Stimulated activated CD4-positive, alpha-beta T cell treated with anti-CD3 and anti-CD28 coated beads, Interleukin-15, amount 100 ng/mL, for 1 hour (primary cell): ENCODE measurements at places on chromosomes 2 and 18.

DNA sequence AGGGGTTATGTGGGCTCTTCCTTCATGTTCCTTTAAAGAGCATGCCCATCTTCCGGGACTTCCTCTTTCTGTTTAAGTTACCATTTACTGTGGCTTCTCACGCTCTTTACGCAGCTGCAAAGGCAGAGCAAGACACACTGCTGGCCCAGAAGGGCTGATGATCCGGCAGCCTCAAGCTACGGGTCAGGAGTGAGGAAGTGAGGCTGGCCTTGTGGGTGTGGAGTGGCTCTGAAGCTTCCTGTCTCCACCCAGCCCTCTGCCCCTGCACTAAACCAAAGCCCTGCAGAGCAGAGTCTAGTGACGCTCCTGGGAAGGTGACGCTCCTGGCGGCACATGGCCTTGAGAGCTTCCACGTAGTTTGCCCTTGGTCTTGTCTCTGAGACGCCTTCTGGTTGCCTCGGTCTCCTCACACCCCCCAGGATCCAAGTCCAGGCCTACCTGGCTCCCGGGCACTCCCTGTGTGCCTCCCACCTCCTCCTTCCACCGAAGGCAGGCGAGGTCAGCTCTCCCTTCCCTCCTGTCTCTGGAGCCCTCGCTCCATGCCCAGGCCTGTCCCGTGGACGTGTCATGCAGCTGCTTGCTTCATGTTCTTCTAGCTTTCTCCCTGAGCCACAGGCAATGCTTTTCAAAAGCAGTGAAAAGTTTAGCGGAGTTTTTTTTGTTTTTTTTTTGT lies 50.3 kb downstream of the ARL4C start:
- DNase-seq: peak; percentile 46

DNA sequence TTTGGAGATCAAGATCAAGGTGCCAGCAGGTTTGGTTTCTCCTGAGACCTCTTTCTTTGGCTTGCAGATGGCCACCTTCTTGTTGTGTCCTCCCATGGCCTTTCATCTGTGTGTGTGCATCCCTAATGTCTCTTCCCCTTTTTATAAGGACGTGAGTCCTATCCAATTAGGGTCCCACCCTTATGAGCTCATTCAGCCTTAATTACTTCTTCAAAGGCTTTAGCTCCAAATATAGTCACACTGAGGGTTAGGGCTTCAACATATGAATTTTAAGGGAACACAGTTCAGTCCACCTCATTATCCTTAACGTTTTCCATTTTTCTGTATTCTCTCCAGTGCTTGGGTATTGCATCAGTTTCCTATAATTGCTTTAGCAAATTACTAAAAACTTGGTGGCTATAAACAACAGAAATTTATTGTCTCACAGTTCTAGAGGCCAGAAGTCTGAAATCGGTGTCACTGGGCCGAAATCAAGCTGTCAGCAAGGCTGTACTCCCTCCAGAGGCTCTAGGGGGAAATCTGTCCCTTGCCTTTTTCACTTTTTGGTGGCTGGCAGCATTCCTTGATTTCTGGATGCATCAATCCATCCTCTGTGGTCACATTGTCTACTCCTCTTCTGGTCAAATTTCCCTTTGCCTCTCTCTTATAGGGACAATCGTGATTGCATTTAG lies 34.1 kb downstream of the CDC42EP3 start:
- DNase-seq: no peak

DNA sequence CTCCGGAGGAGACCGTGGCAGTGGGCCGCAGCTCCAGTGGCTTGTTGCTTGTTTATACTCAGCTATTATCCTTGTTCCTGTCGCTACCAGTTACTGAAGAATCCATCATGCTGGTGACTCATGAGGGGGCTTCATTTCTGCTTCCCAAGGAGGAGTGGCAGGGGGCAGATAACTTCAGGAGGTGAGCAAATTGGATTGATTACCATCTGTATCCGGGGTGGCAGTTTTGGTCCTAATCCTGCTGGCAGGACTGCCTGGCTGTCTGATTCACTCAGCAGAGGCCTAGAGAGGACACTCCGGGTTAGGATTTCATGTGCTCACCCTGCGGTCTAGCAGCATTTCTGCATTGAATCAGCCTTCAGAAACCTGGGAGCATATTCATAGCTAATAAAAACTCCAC lies 230.0 kb downstream of the ACTR3 start:
- no peak for DNase-seq

DNA sequence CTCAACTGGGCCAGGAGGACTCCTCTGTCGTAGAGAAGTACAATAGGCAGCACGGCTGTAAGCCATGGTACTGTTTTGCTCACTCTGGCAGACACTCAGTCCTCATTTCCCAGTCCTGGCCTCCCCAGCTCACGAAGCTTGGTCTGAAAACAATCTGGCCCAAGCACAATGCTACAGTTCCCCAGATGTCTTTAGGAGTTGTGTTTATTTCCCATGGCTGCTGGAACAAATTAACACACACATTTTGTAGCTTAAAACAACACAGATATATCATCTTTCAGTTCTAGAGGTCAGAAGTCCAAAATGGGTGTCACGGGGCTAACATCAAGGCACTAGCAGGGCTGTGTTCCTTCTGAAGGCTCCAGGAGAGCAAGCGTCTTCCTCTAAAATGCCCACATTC lies 13.0 kb downstream of the FABP1 start:
- no peak for DNase-seq

- no peak for DNase-seq
These were observed 21.0 kb downstream of the CCT7 start for GRCh38 chr2:73255007-73255644.

DNA sequence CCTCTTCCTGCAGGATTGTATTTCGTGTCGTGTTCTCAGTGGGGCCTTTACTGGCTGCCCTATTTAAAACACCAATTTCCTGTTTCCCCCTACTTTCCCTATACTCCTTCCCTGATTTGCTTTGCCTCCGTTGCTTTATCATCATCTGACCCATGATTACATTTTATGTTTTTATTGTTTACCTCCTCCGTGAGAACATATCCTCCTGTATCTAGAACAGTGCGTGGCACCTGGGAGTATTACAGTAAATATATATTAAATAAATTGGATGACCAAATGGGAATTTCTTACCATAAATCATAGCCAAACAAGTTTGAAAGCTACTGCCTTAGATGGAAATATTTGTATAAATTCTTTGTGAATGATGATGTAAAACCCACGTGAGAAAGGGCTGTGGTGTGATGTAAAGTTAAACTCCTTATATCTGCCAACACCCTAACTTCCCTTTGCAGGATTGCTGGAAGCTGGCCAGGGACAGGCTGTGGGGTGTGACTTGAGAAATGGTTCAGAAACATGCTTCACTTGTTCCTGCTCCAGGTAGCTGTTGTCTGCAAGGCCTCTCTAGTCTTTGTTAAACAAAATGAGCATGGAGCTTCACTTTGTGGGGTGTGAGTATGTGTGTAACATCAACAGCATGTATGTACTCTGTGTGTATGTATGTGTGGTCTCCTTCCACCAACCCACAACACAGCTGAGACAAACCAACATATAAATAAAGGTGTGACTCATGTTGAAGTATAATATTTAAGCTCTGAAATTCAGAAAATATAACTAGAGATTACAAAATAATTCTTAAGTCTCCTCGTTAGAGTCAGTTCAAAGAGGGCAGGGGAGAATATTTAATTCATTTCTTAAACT lies 40.3 kb downstream of the LHCGR start:
- no peak for DNase-seq

- no peak for DNase-seq
These were observed 48.9 kb downstream of the MEP1B start for GRCh38 chr18:32238635-32239268.

DNA sequence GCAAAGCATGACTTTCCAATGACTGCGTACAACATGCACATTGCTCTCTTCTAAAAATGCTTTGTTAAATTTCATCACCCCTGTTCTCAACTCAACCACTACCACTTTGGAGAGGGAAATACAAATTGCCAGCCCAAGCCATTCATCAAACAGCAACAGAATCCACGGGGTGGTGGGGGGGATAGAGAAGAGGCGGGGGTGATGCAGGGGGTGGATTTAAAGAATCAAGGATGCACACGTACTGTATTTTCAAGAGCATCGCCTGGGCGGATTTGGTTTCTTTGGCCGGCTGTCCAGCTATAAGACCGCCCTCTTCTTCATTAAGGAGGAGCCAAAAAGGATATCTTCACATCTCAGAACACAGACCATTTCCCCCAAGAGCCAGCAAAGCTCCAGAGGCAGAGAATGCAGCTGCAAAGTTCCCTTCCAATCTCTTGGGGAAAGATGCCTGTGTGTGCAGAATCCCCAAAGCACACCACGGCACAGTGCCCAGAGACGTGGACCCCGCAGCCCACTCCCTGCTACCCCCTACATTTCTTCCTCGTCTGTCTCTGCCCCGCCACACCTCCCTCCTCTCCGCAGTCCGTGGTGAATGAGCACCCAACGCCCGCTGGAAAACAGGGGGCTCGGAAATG lies 977 bp downstream of the SLC8A1 start:
- DNase-seq: no peak

DNA sequence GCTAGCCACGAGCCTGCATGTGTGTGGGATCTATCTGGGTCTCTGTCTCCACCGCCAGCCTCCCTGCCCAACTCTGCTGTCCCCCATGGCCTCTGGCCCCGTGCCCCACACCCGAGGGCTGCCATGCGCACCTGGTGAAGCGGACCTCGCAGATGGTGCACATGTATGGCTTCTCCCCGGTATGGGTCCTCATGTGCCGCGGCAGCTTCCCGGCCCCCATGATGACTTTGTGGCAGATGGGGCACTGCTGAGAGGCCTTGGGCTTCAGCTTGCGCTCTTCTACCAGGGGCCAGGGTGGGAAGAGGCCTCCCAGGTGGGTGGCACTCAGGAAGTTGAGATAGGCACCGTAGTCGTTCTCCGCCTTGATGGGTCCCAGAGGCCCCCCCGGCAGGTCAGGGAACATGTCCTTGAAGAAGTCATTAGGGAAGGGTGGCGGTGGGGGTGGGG lies 109.3 kb upstream of the SMAD2 start:
- DNase-seq: no peak

GRCh38 chr2:22912398-22912797 lies 472.6 kb upstream of the KLHL29 start:
- DNase-seq: no peak

DNA sequence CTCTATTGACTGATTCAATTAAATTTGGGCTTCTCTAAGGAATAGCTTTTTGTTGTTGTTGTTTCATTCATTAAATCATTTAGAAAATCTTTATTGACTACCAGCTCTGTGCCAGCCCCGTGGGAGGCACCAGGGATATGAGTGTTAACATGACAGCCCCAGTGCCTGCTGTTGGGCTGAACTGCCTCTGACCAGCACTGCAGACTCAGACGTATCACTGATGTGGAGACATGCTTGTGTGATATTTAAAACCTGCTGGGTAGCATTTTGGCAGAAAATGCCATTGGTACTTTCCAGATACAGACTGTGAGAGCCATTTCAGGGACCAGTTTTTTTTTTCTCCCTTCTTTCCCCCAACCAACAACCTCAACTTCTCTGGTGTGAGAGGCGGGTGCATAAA lies 38.6 kb upstream of the KCNF1 start:
- DNase-seq: no peak

DNA sequence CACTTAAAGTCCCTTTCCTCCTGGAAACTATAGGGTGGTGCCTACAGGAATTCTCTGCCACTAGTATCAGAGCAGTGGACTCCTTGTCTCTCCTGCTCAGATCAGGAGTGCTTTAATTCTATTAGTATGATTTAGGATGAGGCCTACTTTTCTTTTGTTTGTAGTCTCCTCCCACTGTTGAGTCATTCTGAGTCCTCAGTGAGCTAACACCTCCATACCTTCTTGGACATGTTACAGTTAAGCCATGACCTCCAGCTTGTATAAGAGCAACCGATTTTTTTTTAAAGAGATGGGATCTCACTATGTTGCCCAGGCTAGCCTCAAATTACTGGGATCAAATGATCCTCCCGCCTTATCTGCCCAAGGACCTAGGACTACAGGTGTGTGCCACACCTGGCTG lies 48.7 kb upstream of the OTOF start:
- DNase-seq: no peak

GRCh38 chr2:86330001-86330400 lies 7.4 kb downstream of the REEP1 start:
- DNase-seq: no peak

- DNase-seq: no peak
These were observed 437.4 kb downstream of the EPHA4 start for GRCh38 chr2:221134718-221135117.

DNA sequence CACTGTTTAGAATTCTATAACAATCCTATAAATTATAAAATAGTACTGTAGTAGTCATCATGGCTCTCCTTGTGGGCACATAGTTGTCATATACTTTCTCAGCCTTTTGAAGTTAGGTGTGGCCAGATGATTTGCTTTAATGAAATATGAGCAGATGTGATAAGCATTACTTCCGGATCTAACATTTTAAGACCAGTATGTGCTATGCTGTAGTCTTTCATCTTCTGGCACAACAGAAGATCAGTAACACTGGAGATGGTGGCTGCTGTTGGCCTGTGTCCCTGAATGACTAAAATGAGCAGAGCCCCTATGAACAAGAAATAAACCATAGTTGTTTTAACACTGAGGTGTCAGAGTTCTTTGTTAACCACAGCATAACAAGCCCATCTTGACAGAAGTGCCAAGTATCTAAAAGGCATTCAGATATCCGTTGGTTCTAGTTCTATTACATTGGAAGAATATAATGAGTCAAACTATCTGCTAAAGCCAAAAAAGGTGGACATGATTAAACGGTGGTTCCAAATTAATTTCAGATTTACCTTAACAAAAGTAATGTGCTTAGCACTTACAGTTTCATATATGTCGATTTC lies 6.3 kb downstream of the MEX3C start:
- DNase-seq: no peak

DNA sequence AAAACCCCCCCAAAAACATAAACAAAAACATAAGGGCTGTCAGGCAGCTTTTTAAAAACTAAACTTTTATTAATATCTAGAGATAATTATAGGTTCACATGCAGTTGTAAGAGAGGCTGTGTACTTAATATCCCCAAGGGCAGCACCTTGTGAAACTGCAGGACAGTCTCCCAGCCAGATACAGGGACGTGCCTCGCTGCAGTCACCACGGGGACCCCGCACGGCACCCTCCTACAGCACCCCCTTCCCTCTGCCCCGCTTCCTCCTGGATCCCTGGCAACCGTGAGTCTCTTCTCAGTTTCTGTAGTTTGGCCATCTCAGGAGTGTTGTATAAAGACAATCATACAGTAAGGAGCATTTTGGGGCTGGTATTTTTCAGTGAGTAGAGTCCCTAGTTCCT lies 6.8 kb upstream of the COLEC11 start:
- no peak for DNase-seq

DNA sequence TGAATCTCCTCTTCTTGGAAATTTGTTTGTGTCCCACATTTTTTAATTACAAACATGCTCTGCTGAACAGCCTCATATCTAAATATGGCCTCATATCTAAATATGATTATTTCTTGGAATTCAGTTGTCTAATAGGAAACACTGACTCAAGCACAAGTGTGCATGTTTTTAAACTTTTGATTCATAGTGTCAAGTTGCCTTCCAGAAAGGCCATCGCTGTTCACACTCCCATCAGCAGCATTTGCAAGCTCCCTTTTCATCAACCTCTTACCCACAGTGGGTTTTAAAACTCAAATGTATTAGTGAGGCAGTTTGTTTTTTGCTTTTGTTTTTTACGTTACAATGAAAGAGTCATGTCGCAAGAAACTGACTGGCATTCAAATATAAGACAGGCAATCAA lies 65.2 kb upstream of the SMAD2 start:
- no peak for DNase-seq
